ENCODE measurements at places on chromosomes 2 and 18.
A peak's percentile ranks its signal among the peaks of the same experiment; 100 is the strongest.

DNA sequence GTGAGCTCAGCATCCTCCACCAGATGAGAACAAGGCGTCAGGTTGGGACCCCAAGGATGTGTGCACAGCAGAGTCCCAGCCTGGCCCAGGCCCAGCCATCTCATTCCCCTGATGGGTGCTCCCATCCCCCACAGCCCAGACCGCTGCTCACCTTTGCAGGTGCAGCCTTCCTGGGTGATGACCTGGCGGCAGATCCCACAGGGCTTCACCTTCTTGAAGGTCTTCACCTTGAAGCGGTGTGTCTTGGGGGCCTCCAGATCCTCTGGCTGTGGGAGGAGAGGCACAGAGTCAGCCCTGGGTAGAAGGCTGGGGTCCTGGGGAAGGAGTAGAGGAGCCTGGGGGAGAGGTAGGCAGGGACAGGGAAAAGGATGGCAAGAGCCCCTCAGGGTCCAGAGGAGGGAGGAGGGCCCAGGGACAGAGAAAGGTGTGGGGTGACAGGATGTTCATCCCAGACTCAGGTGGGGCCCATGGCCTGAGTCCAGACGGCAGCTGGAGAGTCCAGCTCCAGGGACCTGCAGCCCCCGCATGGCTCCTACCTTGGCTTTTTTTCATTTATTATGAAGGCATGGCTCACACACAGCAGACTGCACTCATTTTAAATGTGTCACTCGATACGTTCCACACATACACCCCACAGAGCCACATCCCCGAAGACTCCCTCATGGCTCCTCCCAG lies 11.9 kb downstream of the TNS1 start:
- DNase-seq = no peak

DNA sequence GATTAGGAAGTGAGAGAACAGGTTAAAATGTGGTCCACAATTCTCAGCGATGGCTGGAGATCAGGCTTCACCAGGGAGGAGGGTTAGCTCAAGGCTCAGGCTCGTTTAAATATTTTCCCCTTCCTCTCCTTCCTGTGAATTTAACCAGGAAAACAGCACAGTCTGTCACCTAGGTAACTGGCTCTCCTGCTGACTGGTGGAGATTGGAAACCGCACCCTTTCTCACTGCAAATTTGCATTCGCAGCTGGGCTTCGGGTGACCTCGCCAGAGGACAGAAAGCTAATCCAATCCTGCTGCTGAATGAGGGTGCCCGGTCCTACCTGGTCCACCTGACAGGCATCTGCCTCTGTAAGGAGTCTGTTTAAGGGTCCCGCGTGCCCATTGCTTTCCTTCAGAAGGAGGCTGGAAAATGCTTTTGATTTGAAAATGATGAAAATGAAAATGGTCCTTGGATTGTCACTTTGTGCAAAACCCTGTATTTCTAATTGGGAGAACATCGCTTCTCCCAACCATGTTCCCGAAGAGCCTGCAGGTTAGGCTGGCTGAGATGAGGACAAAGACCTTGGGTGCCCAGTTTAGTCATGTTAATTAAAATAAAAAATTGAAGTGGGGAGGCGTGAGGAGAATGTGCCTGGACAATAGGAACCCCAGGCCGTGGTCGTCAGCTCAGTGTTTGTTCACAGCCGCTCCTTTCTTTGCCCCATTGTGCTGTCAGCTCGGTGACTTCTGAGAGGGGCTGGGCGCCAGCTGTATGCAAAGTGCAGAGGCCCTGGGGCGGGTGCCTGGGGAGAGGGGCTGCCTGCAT lies 43.4 kb upstream of the MTCL1 start:
- DNase-seq = peak; percentile 62

- DNase-seq = no peak
Measured at GRCh38 chr2:134381141-134381540, 127.3 kb downstream of the MGAT5 start.

DNA sequence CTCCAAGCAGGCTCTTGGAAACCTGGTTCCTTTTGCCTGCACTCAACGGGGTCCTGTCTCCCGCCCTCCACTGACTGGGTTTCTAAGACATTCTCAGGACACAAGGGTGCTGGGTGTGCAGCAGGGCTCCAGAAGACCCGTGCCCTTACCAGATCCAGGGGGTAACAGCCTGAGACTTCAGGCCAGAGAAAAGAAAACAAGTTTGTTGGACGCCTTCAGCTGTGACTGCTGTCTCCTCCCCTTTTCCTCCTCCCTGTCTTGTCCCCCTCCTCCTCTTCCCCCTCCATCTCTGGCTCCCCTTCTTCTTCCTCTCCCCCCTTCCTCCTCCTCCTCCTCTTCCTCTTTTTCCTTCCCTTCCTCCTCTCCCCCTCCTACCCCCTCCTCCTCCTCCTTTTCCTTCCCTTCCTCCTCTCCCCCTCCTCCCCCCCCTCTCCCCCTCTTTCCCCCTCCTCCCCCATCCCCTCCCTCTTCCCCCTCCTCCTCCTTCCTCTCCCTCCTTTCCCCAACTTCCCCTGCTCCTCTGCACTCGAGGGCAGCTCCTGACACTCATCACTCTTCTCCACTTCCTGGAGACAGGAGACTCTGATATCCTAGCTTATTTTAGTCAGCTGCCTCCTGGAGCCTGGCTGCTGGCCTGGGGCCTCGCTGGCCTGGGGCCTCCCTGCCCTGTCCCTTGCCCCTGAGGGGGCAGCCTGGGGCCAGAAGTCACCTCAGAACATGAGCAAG lies 12.4 kb downstream of the ADRA2B start:
- peak; percentile 11 for DNase-seq

DNA sequence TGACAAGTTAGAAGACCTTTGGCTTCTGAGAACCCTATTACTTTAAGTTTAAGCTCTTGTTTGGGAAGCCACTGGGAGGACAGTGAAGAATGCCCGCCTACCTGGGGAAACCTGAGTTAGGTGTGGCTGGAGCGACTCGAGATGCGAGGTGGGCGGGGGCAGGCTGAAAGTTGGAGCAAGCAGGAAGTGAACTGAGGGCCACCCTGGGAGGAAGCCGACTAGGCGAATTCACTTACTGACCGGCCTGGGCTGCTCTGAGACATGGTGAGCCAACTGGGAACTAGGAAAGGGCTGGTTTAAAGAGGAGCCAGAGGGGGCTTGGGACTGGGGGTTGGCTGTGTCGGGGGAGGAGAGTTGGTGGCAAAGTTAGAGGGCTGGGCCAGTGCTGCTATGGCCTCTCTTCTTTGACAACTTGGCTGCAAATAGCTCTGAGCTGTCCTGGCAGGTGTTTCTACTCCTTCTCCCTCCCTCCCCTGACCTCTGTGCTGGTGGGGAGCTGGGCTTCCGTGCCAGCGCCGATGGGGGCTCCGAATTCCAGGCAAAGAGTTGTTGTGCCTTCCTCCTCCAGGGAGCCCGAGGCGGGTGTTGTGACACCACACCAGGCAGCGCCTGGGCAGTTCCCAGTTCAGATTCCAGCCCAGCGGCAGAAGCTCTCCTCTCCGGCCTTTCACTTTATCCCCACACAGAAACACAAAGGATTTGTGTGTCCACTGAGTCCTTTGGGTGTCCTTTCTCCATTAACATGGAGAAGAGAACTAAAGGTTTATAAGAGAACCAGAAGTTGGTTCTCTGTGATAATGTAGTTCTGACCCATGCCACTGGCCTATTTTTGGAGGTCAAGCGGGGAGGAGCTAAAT lies at the start of gene VAMP8:
VAMP8 (plus strand) TSS at position 201 of the 857 bp plus-strand sequence; CDS start at position 262, 61 bp downstream.
- peak; percentile 93 for DNase-seq

DNA sequence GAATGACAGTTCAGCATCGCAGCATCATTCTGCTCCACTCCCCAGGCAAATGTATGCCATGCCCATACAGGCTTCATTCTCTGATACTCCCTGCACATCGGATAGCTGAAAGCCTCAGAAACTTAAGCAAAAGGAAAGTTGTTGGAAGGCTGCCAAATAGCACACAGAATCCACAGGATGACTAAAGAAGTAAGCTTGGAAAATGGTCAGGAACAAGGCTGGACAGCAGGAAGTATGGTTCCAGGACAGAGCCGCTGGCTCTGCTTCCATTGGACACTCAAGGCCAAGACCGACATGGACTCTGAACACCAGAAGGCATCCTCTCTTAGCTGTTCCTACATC lies 256.5 kb downstream of the CDH20 start:
- DNase-seq = no peak

- no peak for DNase-seq
Measured at GRCh38 chr2:177124371-177124770, 88.2 kb upstream of the HNRNPA3 start.

DNA sequence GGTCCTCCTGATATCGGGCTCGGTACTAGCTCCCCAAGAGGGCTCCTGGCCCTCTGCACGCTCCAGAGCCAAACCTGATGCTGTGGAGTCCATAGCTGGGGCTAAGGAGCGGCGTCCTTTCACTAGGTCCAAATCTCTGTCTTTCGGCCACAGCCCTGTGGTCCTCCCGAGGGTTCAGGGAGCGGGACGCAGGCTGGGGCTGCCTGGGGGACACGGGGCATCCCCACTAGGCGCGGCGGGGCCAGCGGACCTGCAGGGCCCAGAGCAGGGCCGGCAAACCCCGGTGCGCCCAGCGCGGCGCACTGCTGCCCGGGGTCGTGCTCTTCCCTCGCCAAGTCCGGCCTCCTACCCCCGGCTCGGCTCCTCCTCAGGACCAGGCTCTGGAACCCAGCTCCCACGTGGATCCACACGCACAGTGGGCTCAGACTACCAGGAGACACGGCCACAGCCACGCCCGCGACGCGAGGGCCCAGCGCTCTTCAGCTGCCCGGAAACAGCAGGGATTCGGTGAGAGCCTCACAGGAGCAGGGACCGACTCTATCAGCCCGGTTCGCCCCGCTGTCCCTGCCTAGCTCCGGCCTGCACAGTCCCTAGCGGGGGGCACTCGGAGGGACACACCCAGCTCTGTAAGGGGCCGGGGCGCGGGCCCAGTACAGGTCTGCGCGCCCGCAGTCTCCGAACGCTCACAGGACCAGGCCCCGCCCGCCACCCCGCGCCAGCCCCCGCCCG lies 593 bp downstream of the ZNF514 start:
- peak; percentile 90 for DNase-seq

DNA sequence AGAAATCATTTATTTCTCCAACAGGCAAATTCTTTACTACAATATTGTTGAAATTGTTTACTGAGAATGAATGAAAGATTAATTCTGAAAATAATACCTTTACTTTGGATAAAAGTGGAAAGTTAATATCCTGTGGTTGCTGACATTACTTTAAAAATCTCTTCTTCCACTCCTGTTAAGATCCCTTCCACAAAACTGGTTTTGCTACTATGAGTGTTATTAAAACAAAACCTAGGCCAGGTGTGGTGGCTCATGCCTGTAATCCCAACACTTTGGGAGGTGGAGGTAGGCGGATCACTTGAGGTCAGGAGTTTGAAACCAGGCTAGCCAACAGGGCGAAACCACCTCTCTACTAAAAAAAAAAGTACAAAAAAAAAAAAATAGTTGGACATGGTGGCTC lies 123.9 kb upstream of the CCDC150 start:
- DNase-seq = no peak

- no peak for DNase-seq
Measured at GRCh38 chr2:178106053-178106452, 6.2 kb upstream of the RBM45 start.

- DNase-seq = peak; percentile 52
Measured at GRCh38 chr18:63994783-63995399, 25.0 kb downstream of the SERPINB8 start.

GRCh38 chr2:50613161-50613560 lies 418.8 kb downstream of the NRXN1 start:
- no peak for DNase-seq

DNA sequence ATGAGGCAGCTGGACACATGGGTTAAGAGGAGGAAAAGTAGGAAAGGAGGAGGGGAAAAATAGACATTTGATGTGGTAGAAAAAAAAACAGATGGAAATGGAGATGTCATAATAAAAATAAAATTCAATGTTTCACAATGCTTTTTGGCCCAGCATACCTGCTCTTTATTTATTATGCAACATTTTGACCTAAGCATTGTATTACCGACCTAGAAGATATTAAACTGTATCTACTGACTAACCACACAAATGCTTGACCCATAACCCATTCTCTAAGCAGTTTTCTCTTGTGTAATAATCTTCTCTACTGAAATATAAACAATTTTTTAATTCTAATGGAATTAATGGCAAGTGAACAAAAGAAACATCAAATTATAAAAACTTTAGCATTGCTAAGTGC lies 362.3 kb downstream of the FBXO15 start:
- DNase-seq = no peak

DNA sequence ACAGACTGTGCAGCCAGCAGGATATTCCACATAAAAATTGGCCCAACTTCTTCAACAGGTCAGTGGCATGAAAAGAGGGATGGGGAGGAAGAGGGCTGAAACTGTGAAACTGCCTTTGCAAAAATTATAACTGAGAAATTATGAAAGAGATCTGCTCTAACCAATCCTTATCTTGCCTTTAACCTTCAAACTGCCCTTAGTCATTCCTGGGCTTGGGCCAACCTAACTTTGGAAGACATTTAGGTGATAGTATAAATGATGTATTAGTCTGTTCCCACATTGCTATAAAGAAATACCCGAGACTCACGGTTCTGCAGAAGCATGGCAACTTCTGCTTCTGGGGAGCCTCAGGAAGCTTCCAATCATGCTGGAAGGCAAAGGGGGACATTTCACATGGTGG lies 74.5 kb downstream of the RPL31 start:
- DNase-seq = no peak

DNA sequence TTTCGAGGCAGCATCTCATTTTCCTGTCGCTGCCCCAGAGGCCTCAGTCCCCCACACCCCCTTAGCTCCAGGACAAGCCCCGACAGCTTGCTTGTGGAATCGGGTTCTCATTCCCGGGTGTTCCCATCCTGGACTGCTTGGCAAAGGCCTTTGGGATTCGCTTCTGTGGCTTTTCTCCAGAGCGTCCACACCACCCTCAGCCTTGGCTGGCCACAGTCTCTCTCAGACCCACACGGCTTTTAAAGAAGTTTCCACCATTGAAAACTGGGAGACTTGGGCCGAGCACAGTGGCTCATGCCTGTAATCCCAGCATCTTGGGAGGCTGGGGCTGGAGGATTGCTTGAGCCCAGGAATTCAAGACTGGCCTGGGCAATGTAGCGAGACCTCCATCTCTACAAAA lies 2.7 kb downstream of the ESPNL start:
- DNase-seq = no peak

DNA sequence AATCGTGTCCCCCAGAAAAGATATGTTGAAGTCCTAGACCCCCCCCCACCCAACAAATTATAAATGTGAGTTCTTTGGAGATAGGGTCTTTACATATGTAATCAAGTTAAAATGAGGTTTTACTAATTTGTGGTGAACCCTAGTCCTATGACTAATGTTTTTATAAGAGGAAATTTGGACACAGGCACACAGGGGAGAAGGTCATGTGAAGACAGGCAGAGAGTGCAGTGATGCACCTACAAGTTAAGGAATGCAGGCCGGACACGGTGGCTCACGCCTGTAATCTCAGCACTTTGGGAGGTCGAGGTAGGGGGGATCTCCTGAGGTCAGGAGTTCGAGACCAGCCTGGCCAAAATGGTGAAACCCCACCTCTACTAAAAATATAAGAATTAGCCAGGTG lies 5.8 kb upstream of the PMAIP1 start:
- DNase-seq = no peak

DNA sequence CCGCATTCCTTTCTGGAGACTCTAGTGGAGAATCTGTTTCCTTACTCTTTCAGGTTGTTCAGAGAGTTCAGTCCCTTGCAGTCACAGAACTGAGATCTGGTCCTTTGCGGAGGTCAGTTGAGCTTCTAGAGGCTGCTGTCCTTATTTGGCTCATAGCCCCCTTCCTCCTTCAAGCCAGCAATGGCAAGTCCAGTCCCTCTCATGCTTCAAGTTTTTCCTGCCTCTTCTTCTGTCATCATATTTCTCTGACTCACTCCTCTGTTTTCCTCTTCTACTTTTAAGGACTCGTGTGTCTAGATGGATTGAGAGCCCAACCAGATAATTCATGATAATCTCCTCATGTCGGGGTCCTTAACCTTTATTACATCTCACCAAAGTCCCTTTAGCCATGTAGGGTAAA lies 173.5 kb upstream of the FOSL2 start:
- DNase-seq = no peak
